ENCODE measurements at places on chromosomes 6 and 20.

DNA sequence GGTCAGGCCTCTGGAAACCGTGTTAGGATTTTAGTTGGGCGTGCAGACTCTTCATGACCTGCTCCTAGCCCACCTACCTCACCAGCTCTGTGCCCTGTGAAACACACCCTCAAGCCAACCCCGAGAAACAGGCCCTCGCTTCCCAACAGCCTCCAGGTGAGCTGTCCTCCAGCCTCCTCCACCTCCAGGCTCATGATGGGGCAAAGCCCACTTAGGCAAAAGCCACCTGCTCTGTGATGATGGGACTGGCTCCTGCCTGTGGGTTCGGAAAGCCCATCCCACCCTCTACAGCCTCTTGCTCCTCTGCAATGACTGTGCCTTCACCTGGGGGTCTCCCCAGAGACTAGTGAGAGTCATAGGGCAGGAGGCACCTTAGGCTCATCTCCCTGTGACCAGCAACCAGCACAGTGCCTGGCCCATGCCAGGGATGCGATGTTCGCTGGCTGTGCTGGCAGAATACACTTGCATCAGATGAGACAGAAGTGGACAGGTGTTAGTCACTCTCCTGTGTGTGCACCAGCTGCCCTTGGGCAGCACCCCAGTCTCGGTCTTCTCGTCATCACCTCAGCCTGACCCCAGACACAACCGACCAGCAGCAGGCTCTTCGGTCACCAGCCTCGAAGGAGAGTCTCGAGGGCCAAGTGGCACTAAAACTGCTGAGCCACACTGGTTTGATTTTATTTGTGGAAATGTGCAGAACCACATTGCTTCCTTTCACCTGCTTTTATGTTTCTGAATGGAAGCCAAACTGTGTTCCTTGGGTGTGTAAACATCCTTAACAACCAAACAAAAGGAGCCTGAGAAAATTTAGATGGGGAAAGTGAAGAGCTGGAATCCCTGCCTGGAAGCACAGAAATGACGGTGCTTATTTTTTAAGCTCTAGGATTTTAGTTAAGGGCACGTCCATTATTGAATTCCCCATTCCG is 10.7 kb downstream of the PXDC1 start:
- H3K36me3 ChIP-seq = peaks cover 25% of the 10 kb centered on the region
- peak overlapping the region; percentile 99 for H3K27ac ChIP-seq
- peaks cover 81% of the 10 kb centered on the region for H3K4me1 ChIP-seq
- H3K27me3 ChIP-seq = no peaks in the 10 kb centered on the region

GRCh38 chr6:130018744-130019325 is 454 bp downstream of the L3MBTL3 start:
- no peaks in the 10 kb centered on the region for H3K36me3 ChIP-seq
- H3K27ac ChIP-seq = peak overlapping the region; percentile 81
- peak overlapping the region; percentile 81 for H3K4me3 ChIP-seq

DNA sequence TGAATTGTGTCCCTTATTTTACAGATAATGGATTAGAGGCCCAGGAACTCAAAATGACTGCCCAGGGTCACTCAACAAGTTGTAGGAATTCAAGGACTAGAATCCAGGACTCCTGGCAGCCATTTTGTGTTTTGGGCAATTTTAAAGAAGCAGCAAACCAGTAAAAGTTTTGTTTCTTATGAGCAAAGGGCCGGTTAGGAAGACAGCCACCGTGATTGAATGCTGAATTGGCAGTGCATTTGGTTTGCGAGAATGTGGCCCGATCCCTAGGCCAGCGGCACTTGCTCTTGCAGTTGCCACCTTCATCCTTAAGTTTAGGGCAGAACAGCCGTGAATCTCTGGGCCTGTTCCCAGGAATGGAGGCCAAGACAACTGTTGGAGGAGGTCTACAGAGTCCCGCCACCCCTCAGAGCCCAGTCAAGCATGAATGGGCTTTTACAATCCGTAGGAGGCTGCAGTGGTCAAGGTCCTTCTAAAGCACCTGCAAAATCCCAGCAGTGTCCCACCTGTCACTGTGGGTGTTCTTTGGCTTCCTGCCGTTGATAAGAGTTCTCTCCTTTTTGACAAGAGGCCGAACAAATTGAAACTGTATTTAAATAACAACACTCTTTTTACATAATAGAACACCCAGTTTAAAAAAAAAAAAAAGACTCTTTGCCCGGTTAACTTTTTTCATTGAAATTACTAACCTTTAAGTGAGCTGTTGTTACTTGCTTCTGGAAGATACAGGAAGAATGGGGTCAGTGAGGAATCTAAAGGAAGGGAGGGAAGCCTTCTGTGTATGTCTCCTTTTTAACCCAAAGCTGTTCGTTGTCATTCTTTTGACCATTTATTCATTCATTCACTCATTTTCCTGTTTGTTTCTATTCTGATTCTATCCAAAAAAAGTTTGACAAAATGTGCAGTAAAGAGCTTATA is 68.7 kb downstream of the PHACTR2 start:
- no peaks in the 10 kb centered on the region for H3K4me1 ChIP-seq
- H3K27me3 ChIP-seq = no peaks in the 10 kb centered on the region
- no peaks in the 10 kb centered on the region for H3K36me3 ChIP-seq
- peak overlapping the region; percentile 59 for H3K27ac ChIP-seq

DNA sequence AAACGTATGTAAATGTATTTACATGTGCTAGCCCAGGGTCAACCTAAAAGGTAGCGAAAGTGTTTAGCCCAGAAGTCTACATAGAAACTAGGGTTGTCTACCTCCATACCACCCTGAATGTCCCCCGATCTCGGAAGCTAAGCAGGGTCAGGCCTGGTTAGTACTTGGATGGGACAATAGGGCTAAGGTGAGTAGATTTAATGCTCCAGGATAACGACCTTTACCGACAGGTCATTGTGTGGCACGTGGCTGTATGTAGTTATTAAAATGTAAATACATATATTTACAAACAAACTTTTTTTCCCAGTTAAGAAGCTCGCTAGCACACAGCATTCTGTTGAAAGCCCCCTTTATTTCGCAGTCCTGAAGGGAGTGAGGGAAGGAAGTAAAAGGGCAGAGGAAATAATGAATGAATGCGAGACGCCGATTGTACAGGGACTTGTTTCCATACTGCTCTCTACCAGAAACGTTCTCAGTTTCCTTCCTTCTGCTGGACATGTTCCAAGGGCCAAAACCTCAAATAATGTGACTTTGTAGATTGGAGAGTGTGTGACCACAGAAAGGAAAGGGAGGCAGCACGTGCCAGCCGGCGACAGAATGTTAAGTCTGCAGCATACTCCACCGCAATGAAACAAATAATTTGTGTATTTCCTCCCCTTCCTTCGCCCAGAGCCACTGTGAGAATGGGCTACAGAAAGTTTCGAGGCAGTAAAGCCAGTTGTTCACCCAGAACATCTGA is 612 bp downstream of the ADAT2 start:
- peak overlapping the region; percentile 69 for H3K27ac ChIP-seq
- H3K4me1 ChIP-seq = peaks cover 24% of the 10 kb centered on the region
- peak overlapping the region; percentile 68 for H3K4me3 ChIP-seq
- H3K27me3 ChIP-seq = no peaks in the 10 kb centered on the region

GRCh38 chr6:73177221-73177944 is 47.9 kb downstream of the KHDC1L start:
- no peak for DNase-seq
- no peaks in the 10 kb centered on the region for H3K36me3 ChIP-seq
- no peaks in the 10 kb centered on the region for H3K27me3 ChIP-seq
- no peaks in the 10 kb centered on the region for H3K4me1 ChIP-seq

DNA sequence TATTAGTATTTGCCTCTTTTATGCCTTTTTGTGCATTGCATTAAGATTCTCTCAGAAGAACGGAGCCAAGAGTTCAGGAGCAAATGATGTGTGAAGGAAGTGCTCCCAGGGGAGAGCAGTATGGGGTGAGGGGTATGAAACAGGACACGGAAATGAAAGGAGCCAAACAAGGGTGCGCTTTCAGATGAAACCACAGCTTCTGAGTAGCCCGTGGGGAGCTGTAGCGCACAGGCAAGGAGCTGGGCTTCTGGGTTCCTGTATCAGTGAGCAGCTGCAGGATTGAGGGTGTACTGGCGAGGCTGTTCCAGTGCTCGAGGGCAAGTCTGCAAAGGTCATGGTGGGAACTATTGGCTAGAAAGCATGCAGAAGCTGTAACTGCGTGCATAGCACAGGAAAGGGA is 25.4 kb downstream of the ANKEF1 start:
- H3K4me3 ChIP-seq = no peak overlapping the region
- peaks cover 12% of the 10 kb centered on the region for H3K36me3 ChIP-seq
- no peaks in the 10 kb centered on the region for H3K4me1 ChIP-seq
- no peak overlapping the region for H3K27ac ChIP-seq
- DNase-seq = no peak

GRCh38 chr20:40427026-40427425 is 262.0 kb downstream of the MAFB start:
- no peaks in the 10 kb centered on the region for H3K36me3 ChIP-seq
- no peak for DNase-seq
- no peak overlapping the region for H3K27ac ChIP-seq

Measured in tibial artery (tissue), 4 donors.